Choroid plexus epithelial cell (primary cell): ENCODE measurements at places on chromosomes 3 and 15.

- no peak for DNase-seq
These were observed 6.7 kb upstream of the P2RY1 start for GRCh38 chr3:152828075-152828840.

- DNase-seq, result peak; percentile 28
These were observed 23.2 kb downstream of the SENP8 start for GRCh38 chr15:72141171-72142084.

DNA sequence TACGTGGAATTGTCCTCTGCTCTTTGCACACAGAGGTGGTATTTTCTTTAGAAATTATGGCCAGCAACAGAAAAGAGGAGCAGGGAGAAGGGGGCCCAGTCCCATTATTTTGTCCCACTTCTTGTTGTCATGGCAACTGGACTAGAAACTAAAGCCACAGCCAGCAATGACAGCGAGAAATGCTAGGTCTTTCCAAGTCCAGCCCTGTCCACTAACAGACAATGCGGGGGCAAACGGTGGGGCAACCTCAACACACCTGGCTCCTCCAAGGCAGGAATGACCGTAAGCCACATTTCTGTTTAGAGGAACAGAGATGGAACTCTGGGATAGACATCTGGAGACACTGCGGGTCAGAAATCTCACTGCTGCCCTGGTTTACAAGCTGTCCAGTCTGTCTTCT is 107.3 kb downstream of the RFTN1 start:
- DNase-seq, result no peak

DNA sequence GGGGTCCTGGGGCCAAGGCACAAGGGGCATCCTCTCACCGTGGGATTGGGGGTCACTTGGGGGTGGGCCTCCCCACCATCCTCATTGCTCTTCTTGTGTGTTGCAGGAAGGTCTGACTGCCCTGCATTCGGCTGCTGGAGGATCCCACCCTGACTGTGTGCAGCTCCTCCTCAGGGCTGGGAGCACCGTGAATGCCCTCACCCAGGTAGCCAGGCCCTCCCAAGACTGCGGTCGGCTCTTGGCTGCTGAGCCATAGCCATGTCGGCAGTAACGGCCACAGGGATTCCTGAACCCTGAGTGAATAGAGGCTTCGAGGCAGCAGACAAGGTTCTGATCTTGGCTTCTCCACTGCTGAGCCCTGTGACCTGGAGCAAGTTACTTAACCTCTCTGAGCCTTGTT is 19.7 kb downstream of the ANKDD1A start:
- no peak for DNase-seq

DNA sequence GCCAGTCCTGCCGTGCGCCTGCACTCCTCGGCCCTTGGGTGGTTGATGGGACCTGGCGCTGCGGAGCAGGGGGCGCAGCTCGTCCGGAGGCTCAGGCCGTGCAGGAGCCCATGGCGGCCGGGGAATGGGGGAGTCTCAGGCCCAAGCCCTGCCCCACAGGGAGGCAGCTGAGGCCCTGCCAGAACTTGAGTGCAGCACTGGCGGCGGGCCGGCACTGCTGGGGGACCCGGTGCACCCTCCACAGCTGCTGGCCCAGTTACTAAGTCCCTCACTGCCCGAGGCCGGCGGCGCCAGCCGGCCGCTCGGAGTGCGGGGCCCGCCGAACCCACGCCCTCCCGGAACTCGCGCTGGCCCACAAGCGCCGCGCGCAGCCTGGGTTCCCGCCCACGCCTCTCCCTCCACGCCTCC is 190.9 kb upstream of the MME start:
- DNase-seq, result no peak

DNA sequence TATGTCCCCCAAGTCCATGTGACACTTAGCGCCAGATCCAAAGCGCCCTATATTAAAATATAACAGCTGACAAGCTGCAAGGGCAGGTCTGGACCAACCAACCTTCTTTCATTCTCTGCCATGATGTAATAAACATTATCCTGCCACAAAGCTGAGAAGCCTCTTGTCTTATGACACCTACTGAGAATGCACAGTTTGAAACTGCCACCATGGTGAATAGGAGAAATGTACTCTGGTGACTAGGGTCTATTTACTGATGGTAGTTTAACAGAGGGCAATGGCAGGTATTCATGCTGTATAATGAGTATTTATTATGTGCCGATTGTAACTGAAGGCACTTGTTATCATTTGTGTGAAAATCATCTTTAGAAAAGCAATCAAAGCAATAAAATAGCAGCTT is 634.0 kb downstream of the OTOL1 start:
- DNase-seq, result no peak

GRCh38 chr3:27094721-27095120 is 274.5 kb downstream of the NEK10 start:
- no peak for DNase-seq
